ENCODE measurements at places on chromosomes 1 and 21. TPM values are rescaled to one million over a fixed set of nuclear protein-coding genes. Genes with fewer than 3 reads are reported as not detected.
A peak's percentile ranks its signal among the peaks of the same experiment; 100 is the strongest.

GRCh38 chr21:42644223-42645208 is 8.9 kb upstream of the PDE9A start:
- peak; percentile 2 for DNase-seq

DNA sequence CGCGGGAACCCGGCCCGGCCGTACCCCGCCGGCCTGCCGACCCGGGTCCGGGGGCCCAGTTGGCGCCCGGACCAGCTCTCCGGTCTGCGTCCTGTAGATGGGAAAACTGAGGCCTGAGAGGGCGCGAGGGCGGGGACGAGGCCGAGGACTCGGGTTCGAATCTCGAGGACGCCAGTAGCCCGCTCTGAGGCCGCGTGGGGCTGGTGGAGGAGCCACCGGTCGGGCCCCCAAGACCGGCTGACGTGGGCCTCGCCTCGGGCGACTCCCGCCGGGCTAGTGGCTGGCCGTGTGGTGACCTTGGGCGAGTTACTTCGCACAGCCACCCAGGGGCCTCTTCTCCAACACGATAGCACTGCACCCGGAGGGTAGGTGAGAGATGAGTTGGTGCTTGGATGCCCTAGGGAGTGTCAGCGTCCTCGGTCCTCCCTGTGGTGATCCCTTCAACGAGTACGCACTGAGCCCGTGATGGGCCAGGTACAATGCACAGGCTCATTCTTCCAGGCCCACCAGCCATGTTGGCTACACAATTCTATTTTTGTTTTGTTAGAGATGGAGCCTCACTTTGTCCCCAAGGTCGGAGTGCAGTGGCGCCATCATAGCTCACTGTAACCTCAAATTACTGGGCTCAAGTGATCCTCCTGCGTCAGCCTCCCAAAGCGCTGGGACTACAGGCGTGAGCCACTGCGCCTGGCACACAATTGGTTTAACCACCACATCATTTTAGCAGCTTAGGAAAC is 404 bp upstream of the SCMH1 start:
- no peak for DNase-seq

The ALPL gene
- total RNA-seq: 0.12 TPM

DNA sequence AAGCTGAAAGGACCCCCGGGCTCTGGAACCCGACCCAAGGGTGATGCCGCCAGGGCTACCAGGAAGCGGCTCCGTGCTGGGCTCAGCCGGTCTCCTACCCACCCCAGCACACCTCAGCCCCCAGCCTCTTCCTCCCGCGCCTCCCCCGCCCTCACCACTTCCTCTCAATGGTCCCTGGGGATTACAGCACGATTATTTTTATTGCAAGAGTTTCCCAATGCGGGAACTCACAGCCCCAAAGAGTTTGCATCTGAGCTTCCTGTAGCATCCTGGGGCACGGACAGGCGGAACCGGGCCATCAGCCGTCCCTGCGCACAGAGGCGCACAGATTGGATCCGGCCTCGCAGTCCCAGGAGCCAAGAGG is 8.7 kb upstream of the SLX9 start:
- DNase-seq: no peak

GRCh38 chr1:100921110-100921706 is 25.3 kb downstream of the SLC30A7 start:
- DNase-seq: peak; percentile 48

- no peak for DNase-seq
Measured at GRCh38 chr1:216178281-216178680, 245.0 kb downstream of the USH2A start.

- DNase-seq: no peak
Measured at GRCh38 chr1:106677181-106677580, 379.3 kb upstream of the PRMT6 start.

DNA sequence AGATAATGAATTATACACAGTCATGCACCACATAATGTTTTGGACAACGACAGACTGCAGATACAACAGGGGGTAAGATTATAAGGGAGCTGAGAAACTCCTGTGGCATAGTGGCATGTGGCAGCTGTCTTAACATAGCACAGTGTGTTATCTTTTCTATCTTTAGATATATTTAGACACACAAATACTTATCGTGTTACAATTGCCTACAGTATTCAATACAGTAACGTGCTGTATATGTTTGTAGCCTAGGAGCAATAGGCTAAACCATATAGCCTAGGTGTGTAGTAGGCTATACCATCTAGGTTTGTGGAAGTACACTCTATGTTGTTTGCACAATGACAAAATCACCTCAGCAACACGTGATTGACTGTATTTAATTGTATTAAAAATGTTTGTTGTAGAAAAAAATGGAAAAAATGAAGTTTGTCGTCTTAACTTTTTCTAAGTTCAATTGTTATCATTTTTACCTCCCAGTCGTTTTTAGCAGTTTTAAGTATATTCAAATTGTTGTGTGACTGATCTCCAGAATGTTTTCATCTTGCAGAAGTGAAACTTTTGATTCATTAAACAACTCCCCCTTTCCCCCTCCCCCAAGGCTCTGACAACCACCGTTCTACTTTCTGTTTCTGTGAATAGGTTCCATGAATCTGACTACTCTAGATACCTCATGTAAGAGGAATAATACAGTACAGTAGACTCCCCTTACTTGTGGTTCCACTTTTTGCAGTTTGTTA is 351.0 kb upstream of the B3GALT2 start:
- DNase-seq: no peak

The MTMR11 gene
- total RNA-seq: 10.5 TPM

DNA sequence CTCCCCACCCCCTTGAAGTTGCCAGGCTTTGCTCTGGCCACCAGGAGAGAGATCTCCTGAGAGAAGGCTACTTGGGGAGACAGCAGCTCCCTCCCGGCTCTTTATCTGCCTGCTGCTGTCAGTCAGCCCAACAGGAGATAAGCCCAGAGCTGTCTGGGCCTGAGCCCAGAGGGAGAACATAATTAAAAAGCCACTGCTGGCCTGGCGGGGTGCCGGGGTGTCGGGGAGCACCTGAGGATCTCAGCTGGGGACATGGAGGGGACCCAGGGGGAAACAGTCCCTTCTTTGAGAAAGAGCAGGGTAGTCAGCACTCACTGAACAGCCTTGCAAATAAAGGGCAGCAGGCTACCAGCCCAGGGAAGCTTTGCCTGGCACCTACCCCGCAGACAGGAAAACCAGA is 17.9 kb downstream of the VWA5B1 start:
- no peak for DNase-seq

DNA sequence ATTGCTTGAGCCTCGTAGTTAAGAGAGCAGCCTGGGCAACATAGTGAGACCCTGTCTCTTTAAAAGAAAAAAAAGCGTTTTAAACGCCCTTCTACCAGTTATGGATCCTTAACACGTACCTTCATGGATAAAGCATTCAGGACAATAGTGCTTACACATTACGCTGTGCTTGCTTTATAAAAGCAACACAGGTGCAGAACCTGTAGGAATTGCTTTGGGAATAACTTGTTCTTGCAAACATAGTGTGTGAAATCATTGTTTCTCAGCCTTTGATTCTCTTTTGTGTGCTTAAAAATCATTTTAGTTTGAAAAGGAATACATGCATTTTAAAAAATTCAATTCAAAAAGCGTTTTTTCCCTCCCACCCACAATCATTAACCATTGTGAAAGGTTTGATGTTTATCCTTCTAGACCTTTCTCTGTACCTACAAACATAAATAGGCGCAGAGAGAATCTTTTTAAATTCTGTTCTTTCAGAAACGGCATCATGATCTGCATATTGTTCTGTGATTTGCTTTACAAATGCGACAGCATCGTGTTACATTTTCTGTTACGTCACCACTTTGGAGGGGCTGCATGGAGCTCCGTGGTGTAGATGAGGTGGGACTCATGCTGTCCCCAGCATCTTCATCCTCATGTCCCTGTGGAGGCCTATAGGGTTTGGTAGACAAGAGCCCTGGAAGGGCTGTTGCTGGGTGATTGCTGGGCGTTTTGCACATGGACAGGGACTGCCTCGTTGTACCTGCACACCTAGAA is 54.6 kb downstream of the SPSB1 start:
- no peak for DNase-seq

The WNT9A gene
- 0.06 TPM for total RNA-seq

GRCh38 chr1:178660461-178660860 is 64.6 kb upstream of the RALGPS2 start:
- no peak for DNase-seq

- no peak for DNase-seq
Measured at GRCh38 chr1:201562257-201562656, 23.3 kb downstream of the NAV1 start.

GRCh38 chr1:164823486-164824279 is 264.7 kb downstream of the PBX1 start:
- DNase-seq: no peak

The TMEM200B gene
- total RNA-seq: 0.12 TPM

The PPIE gene
- 21.8 TPM for total RNA-seq

The MCOLN3 gene
- 0.67 TPM for total RNA-seq

The C1orf105 gene
- total RNA-seq: not detected

- no peak for DNase-seq
Measured at GRCh38 chr1:5490635-5491034, 501.6 kb downstream of the NPHP4 start.

- DNase-seq: no peak
Measured at GRCh38 chr1:214979191-214979590, 103.3 kb upstream of the KCNK2 start.
